ENCODE measurements at places on chromosomes 12 and 14.

DNA sequence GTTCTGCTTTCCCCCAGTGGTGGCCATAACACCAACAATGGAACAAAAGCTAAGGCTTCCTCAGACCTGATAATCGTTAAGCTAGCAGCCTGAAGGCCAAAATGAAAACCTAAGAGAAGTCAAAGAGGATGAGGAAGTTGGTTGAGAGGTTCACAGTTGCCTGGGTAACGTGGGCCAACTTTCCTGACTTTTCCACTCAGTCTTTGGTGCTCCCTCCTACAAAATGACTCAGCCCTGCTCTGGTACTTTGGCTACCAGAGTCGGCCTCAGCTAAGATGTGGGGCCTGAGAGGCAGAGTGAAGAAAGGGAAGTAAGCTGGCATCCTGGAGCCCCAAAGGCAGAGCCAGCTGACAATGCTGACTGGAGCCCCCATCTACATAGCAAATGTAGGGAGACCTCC, 14.9 kb upstream of the FKBP11 start:
- DNase-seq = no peak

DNA sequence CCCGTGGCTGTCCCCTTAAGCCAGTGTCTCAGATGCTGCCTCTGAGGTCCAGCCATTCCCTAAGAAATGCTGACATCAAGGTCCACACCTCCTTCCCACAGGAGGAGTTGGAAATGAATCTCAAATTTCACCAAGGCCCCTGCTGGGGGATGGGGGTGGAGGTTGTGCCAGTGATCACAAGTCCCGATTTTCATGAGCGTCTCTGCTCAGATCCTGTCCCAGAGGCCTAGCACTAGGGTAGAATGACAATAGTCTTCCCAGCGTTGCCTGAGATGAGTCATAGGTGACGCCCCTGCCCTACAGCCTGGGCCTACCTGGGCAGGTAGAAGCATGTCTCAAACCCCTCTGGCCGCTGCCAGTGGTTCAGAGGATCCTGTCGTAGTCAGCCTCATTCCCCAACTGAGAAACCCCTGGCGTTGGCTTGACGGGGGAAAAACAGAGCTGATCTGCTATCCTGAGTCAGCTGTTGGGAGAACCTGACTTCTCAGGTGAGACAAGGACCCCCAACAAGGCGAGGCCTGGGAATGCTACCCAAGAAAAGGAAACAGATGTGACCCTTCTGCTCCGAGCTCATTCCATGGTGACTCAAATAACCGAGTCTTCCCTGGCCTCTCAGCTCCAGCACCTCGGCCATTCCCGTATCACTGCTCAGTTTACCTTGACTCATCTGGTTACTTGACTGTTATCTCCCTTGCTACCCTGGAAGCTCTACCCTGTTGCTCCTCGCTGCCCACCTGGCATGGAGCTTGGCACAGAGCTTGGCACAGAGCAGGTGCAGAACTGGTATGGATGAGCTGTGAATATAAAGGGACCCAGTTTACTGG, 21.8 kb upstream of the SPPL3 start:
- DNase-seq = no peak

DNA sequence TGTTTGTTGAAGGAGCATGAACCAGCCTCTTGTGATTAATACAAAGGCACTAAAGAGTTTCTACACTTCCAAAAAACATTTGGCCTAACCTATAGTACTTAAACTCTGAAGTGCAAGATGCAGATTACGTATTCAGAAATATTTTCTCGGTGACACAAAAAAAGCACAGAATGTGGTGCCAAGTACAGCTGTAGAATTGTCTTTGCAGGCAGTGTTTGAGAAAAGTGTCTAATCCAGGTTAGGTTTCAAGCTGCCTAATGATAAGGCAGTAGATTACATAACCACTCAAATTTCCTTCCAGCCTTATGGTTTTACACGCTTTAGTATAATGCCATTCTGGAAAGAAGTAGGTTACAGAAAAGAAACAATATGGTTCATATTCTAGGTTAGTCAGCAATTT, 205.2 kb downstream of the KLHL28 start:
- DNase-seq = no peak

DNA sequence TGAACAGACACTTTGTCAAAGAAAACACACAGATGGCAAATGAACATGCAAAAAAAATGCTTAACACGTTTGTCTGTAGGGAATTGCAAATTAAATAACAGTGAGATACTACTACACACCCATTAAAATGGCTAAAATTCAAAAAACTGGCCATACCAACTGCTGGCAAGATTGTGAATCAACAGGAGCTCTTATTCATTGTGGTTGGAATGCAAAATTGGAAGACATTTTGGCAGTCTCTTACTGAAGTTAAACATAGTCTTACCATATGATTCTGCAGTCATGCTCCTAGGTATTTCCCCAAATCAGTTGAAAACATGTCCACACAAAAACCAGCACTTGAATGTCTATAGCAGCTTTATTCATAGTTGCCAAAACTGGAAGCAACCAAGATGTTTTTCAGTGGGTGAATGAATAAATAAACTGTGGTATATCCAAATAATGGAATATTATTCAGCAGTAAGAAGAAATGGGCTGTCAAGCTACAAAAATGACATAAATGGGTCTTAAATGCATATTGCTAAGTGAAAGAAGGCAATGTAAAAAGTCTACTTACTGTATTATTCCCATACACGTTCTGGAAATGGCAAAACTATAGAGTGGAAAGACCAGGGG, 91.4 kb downstream of the PLEKHA5 start:
- DNase-seq = no peak

DNA sequence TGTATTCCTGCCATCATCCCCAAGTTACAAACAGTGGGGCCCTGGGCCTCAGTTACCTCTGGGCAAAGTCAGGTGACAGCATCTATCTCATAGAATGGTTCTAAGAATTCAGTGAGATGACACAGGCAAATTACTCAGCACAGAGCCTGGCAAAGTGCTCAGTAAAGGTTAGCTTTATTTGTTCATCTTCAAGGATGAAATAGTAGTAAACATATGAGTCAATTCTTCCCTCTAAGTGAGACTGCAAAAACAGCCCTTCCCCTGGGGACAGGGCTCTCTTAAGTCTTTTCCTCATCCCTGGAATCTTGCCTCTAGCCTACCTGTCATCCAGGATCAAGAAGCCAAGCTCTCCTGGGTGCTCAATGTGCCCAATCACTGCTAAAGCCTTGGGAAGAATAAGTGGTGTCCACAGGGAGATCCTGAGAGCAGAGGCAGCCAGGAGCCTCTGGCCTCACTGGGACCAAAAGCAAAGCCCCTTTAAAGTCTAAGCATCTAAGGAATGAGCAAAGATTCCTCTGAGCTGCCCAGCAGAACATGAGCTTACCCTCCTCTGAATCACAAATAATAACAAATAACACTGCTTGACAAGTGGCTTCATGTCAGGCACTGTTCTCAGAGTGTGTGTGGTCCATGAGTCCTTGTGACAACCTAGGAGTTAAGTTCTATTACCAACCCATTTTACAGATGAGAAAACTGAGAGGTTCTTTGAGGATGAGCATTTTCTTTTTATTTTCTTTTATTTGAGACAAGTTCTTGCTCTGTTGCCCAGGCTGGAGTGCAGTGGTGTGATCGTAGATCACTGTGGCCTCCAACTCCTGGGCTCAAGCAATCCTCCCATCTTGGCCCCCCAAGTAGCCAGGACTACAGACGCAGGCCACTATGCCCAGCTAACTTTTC, 12.1 kb downstream of the NUAK1 start:
- DNase-seq = no peak

- no peak for DNase-seq
These were observed 1.8 kb upstream of the TMPRSS12 start for GRCh38 chr12:50840809-50841487.

DNA sequence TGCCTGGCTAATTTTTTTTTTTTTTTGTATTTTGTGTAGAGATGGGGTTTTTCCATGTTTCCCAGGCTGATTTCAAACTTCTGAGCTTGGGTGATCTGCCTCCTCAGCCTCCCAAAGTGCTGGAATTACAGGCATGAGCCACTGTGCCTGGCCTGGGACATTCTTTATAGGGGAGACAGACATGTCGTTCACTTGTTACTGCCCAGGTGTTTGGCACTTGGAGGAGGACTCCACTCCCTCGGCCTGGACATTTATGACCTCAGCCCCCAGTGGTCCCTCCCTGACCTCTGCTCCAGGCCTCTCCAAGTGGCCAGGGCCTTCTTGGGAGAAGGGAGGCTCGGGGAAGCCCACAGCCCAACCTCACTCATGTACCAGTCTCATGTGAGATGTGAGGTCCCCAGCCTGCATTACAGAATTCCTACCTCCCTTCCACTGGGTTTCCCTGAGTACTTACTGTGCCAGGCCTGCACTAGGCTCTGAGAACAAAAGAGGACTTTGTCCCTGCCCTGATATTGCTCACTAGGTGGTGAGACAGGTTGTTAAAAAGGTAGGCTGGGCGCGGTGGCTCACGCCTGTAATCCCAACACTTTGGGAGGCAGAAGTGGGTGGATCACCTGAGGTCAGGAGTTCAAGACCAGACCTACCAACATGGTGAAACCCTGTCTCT, 9.7 kb upstream of the POP5 start:
- DNase-seq = no peak

DNA sequence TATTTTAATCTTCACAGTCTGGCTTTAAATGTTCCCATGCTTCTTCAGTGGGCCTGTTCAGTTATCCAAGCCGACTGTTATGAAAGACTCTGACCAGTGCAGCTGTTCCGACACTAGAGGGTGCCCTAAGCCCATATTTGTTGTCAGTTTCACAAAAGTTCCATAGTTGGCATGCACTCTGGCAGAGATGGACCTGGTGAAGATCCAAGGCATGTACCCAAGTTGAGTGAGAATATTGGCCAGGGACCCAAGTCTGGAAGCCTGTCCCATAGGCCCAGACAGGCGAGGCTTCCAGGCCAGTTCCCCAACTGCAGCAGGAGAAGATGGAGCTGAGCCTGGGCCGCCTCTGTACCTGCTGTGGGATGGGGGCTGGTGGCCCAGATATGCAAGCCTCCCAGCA, 27.4 kb upstream of the GUCY2C start:
- DNase-seq = peak; percentile 33

DNA sequence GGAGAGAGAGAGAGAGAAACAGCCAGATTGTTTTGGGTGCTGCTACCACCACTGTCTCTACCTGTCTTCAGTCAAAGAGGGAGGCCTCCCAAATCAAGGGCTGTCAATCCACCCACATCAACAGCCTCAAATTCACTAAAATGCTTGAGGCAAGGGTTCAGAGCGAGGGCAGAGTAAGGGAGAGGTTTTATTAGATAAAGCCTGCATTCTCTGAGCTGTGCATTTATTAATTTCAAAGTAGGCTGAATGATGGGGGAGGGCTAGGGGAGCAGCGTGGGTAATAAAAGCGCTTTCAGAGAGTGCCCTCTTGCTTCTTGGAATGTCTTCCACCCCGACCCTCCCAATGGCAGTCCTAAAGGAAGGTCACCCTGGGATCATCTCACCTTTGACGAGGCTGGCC, 636.5 kb upstream of the TBX3 start:
- no peak for DNase-seq

GRCh38 chr12:87317302-87317701, 711.9 kb downstream of the C12orf50 start:
- DNase-seq = no peak
